ENCODE measurements at places on chromosomes 1 and 21.

DNA sequence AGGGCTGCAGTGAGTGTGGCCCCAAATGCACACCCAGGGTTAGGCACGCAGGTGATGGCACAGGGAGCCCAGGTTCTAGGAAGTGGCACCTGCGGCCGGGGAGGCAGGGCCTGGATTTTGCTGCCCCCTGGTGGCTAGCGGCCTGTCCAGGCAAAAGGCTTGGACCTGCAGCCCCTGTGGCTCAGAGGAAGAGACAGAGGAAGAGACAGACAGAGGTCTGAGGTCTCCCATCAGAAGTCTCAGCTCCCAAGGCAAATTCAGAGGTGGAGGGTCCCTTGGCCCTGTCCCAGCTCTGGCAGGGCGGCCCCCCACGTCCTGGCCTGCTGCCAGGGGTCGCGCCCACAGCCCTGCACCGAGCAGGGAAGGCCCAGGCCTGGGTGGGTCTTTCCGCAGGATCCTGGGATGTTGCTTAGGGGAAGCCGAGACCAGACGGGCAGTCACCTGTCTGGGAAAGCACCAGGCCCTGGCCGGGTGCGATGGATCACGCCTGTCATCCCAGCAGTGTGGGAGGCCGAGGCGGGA is 8.0 kb upstream of the TNFRSF14 start:
- DNase-seq, result no peak

DNA sequence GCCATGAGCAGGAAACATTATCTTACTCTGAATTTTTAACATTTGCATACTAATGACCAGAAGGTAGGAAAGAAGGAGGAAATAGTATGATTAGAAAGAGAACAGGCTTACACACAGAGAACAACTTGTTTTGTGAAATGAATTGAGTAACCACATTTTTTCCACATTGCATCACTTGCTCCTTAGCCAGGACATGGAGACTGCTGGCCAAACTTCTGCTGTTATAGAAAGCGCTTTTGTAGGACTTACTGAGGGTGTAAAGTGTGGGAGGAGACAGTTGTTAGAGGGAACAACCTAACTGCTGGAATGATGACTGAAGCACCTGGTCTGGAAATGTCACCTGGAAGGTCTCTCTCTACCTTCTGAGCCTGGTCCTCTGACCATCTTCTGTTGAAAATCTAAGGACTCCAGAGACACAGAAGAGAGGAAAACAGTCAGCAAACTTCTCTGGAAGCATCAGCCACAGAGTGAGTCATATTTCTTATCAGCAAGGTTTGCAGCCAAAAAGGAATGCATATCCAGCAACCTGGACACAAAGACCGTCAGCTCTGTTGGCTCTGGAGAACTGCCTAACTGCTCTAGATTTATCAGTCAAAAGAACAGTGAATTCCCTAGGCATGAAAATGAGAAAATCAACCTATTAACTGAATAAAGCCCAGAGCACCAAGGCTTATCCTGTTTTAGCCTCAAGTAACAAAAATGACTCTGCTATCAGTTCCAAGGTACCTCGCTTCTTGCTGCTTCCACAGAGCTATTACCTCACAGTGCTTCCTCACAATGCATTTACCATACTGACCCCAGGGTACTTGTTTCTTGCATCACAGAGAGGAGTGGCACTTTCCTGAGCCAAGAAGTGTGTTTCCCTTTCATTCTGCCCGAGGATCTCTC is 88.0 kb upstream of the SLFNL1 start:
- no peak for DNase-seq

DNA sequence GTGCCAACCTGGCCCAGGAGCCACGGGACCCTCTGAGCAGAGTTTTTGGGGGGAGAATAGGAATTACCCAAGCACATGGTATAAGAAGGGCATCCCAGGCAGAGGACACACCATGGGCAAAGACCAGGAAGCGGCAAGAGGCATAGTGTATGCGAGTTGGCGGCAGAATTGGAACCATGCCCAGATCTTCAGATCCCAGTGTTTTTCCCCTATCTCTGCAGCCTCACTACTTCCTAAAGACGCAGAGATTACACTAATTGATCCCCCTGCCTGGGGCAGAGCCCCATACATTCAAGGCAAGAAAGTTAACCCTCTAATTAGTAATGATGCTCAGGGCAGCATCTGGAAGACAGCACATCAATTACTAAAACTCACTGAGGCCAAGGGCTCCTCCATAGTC is 48.2 kb downstream of the SYT2 start:
- DNase-seq, result no peak

GRCh38 chr1:228010921-228011320 is 4.1 kb downstream of the WNT3A start:
- DNase-seq, result no peak

Data from NCI-H1930 (cell line).